ENCODE measurements at places on chromosomes 2 and 18.
A peak's percentile ranks its signal among the peaks of the same experiment; 100 is the strongest.

GRCh38 chr2:184371641-184372040 is 226.7 kb upstream of the ZNF804A start:
- no peak for DNase-seq

DNA sequence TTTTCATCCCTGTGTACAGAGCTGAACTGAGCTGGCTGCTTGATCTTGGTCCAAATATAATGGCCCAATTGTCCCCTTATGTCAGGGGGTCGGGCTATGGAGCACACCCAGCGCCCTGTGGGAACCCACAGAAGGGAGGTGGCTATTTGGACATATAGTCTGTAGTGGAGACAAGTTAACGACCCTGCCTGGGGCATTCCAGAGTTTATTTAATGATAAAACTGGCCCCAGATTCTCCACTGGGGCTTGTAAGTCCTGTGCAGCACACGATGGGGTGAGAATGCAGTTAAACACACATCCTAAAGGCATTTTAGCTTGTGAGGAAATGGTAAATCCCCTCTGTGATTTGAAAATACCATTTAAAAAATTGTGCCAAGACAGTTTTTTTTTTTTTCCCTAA is 72.9 kb downstream of the QPCT start:
- DNase-seq, result no peak

DNA sequence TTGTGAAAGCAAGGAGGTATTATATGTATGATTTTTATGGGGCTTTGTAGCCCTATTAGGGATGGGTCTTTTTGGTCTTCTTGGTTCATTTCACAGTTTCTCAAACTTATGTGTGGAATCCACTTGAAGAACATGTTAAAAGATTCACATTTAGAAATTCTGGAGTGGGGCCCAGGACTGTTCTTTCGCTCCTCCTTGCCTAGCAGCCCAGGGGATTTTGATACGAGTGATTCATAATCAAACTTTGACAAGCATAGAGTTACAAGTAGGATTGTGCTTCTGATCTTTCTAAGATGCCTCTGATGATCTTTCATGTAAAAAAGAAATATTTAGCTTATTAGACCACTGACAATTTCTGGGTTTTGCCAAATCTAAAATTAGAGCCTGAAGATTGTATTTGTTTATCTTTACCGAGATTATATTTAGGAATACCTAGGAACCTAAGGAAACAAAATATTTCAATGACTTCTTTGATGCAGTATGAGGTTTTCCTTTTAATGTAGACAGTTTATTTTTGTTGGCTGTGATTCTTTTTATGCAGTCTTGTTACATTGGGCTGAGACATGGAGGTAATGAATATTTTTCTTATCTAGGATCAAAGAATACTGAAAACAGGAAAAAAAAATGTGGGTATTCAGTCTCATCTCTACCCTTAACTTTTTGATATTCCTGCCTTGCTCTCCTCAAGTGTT is 324.0 kb downstream of the PARD3B start:
- no peak for DNase-seq

DNA sequence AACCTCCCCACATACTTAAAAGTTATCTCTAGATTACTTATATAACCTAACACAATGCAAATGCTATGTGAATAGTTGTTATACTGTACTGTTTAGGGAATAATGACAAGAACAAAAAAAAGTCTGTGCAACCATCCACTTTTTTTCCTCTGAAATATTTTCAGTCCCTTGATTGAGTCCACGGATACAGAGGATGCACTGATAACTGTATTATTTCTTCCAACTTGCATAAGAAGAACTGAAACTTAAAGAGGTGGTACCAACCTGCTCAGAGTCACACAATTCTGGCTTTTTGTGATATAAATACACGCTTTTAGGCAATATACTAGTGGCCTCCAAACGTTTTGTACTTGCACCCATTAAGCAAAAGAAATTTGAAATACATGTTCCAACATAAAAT is 1.4 kb downstream of the SMC6 start:
- DNase-seq, result no peak

DNA sequence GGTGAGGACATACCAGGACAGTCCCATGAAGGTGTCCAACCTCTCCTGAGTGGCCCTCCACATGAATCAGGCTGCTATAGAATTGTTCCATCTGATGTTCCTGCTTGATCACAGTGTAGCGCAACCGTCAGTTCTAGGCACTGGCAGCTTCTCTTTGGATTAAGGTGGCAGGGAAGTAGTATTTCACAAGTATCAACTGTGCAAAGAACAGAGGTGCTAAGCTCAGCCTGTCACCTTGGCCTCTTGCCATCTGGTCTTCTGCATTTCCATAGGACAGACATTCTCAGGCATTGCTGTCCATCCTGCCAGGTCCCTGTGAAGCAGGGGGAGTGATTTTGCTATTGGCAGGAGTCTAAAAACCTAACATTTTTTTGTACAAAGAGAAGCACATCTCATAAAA is 182.2 kb upstream of the EPAS1 start:
- no peak for DNase-seq

DNA sequence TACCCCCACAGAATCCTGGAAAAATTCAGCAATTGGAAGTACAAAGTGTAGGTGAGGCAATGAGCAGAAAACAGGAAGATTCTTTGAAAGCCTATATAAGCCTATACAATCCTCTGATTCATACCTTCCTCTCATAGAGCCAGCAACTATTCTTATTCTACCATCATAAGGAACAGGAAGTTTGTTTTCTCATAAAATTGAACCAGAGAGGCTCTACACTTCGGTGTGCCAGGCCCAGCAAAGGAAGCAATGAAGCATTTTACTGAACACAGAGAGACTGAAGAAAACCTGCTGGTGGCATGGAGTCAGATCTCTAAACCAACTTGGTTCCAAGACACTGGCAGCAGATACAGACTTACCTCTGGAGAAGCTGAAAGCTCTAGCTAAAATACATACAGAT is 18.7 kb downstream of the CASP8 start:
- DNase-seq, result no peak

DNA sequence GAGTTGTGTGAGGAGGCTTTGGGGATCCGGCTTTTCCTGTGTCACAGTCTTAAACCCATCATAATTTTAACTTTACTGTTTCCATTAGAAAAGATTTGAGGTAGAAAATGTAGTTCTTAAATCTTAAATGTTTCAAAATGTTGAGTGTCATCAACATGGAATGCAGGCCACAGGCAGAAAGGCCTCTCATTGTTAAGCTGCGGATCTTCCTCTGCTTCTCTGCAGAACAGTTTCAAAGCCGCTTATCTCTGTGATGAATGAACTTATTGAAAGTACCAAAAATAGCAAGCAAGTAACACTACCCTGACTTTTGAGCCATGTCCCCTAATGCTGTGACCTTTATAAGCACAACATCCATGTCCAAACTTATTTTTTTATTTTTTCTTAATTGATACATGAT is 1645.8 kb downstream of the DPP10 start:
- DNase-seq, result no peak

GRCh38 chr2:62705859-62706720 is 577 bp downstream of the EHBP1 start:
- no peak for DNase-seq

- no peak for DNase-seq
Measured at GRCh38 chr2:55088400-55088799, 38.1 kb upstream of the RTN4 start.

GRCh38 chr2:219107758-219108157 is 47.0 kb upstream of the IHH start:
- DNase-seq, result no peak

- DNase-seq, result no peak
Measured at GRCh38 chr2:113021312-113021711, 16.1 kb downstream of the IL36A start.

GRCh38 chr18:21450913-21451312 is 149.6 kb downstream of the ESCO1 start:
- DNase-seq, result no peak

DNA sequence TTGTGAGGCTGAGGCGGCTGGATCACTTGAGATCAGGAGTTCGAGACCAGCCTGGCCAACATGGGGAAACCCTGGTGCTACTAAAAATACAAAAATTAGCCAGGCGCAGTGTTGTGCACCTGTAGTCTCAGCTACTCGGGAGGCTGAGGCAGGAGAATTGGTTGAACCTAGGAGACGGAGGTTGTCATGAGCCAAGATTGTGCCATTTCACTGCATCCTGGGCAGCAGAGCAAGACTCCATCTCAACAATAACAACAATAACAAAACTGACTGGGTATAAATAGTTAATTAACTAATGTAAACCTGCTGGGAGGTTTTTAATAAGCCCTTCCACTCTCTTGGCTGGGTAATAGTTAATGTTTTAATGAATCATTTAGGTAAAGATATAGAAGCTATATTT is 7.8 kb downstream of the SULT6B1 start:
- no peak for DNase-seq

DNA sequence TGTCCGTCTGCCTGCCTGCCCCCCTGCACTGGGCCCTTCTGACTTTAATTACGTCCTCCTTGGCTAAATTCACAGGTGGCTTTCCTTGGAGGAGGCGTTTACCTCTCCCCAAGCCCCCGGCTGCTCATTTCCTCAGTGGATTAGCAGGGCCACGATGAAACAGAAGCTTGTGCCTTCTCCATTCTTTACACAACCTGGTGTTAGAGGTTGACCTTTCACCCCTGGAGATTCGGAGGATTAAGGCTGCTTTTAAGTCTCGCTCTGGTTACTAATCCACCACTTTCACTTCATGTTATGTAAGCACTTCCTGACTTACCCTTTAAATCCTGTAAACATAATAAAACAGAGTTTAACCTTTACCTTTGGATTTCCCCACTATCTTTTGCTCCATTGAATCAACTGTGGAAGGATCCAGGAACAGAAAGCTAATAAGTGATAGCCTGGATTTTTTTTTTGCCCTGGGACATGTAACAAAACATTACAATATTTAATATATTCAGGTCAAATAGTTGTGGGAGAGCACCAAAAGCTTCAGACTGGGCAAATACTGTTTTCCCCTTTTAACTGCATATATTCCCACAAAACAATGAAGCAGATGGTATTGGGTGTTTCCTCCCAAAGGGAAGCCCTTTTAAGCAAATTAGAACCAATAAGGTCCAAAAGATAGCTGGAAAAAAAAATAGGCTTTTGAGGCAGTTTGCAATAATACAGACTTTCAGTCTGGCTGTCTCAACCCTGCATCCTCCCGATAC is 370.2 kb downstream of the EN1 start:
- DNase-seq, result no peak

DNA sequence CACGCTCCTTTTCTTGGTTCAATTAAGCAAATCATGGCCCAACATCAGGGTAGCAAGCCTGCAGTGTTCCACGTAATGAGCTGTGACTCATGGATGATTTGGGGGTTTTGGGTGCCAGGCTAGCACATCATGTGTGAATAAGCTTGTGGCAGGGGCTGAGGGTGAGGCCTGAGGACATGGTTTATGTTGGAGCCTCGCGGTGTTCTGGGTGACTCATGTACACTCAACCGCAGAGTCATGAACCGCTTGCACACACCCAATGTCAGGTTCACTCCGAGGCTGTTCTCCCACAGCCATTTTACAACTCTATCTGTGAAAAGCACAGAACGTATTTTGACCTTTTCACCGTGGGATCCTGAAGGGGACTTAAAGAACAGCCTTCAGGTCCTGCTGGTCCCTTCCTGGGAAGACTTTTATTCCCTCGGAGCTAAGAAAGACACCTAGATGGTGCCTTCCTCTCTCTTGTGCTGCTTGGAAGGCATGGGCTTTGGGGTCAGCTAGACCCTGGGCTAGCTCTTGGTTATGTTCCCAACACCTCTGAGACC is 139.9 kb upstream of the ZEB2 start:
- peak; percentile 1 for DNase-seq

DNA sequence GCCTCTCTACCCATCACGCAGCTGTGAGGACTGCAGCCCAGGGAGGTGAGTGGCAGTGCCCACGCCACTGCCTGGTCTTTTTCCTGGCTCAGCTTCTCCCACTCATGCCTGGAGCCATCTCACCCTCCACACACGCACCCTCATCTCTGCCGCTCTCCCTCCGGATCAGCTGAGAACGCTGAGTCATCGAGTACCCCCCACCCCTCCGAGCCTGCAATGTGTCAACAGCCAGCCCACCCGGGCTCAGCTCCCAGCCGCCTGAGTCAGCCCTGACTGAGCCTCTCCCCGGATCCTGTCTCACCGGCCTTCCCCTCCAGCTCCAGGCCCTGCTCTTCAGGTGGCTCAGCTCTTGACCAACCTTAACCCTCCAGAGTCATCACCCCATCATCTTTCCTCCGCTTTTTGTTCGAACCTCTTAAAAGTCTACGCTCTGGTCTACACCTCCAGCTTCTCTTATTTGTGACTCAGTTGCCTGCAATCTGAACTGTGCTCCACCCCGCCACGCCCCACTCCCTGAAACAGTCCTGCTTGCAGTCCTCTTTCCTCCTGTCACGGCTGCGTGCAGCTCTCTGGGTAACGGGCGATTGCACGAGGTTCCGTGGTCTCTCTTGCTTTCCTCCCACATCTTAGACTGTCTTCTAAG is 94.4 kb upstream of the ASAP2 start:
- DNase-seq, result no peak

- DNase-seq, result peak; percentile 31
Measured at GRCh38 chr2:8682719-8683667, 1.1 kb downstream of the ID2 start.

DNA sequence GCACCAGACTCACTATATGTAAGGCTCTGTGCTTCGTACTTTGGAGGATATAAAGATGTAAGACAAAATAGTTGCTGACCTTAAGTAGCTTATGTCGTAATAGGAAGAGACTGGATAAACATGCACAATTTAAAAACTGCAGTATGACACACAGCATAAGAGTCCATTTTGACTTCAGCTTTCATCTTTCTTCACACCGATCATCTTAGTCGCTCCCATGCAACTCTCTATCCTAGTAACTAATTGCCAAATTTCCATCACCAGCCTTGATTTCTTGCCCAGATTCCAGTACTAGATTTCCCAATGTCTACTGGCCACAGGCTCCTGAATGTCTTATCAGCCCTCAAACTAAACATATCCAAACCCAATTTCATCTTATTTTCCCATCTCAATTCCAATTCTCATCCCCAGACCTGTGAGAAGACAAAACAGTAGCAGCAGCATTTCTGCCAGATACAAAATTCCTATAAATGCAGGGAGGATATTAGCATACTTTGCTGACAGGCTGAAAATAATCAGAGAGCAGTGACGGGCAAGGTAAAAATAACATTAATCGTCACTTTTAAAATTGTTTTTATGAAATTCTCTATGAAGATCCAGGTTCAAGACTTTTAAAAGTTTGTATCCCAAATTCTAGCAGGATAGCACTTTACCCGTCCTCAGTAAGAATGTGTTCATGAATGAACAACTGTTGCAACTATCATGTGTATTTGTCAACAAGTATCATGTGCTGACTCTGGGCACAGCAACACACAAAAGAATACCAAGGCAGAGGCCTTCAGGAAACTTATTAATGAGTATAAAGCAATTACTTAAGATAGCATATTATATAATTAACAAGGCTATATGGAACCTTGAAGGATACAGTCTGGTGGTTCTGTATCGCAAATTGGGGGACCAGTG is 42.2 kb downstream of the KIDINS220 start:
- DNase-seq, result no peak

DNA sequence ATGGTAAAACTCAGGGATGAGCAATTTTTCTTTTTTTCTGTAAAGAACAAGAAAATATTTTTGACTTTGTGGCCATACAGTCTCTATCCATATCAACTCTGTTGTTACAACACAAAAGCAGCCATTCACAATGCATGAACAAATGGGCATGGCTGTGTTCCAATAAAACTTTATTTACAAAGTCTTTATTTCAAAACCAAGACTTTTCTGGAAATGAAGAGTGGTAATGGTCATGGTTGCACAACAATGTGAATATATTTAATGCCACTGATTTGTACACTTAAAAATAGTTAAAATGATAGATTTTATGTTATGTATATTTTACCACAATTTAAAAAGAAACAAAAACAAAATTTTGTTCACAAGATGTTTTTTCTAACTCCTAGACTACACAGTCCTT is 1.6 kb upstream of the DSG3 start:
- no peak for DNase-seq

- DNase-seq, result no peak
Measured at GRCh38 chr18:56795381-56795780, 144.2 kb downstream of the WDR7 start.

All from CD4-positive, CD25-positive, alpha-beta regulatory T cell (primary cell).